Activated CD4-positive, alpha-beta T cell treated with anti-CD3 and anti-CD28 coated beads for 36 hours (primary cell): ENCODE measurements at places on chromosomes 1 and 21. TPM values are rescaled to one million over a fixed set of nuclear protein-coding genes. Genes with fewer than 3 reads are reported as not detected.

DNA sequence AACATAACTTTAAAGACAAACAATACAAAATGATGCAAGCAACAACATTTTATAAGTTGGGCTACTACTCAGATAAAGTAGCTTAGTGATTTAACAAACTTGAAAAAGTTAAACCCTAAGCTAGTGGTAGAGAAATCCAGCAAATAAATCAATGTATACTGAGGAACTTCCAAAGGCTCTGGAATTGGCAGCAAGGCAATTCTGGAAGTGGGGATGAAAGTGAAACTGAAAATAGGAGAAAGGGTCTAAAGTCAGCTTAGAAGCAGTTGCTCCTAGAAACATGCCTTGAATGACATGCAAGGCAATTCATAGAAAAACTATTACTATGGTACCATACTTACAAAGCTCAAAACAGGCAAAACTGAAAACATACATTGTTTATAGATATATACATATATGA is 90.0 kb upstream of the CAMK1G start:
- peaks cover 8% of the 10 kb centered on the region for H3K27me3 ChIP-seq
- H3K36me3 ChIP-seq: no peaks in the 10 kb centered on the region

DNA sequence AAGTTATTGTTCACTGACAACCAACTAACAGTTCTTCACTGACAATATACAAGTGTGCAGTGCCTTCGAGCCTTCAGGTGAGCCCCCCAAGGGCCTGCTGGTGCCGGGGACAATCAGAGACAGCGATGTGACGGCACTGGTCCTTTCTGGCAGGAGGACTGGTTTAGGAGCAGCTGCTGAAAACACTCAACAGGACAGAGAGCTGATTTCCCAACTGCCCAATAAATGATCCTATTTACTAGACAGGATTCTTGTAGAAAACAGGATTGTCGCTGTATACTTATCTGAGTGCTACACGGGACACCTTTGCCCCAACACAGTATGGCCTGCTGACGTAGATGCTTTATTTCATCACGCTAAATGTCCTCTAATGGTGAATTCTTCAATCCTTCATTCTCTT is 65.4 kb downstream of the TP53BP2 start:
- no peak for DNase-seq
- no peak overlapping the region for H3K27ac ChIP-seq
- no peaks in the 10 kb centered on the region for H3K27me3 ChIP-seq
- H3K4me3 ChIP-seq: no peak overlapping the region
- H3K4me1 ChIP-seq: peaks cover 21% of the 10 kb centered on the region
- peaks cover 45% of the 10 kb centered on the region for H3K36me3 ChIP-seq

DNA sequence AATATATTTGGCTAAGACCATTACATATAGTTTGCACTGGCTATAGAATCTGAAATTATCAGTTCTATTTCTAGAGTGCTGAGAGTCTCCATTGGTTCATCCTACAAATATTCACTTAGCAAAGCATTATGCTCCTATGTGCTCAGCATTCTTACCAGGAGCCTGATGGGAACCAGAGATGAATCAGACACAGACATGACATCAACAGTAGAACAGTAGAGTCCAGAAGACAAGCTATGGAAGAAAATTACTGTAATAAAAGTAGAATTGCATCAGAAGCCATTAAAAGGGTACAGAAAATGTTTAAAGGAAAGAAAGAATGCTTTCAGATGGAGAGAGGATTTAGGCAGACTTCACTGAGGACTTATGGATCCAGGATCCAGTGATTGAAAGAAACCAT is 271.7 kb upstream of the SNX7 start:
- H3K27ac ChIP-seq: no peak overlapping the region
- no peak for DNase-seq
- H3K36me3 ChIP-seq: no peaks in the 10 kb centered on the region
- no peak overlapping the region for H3K4me3 ChIP-seq
- H3K27me3 ChIP-seq: no peaks in the 10 kb centered on the region

DNA sequence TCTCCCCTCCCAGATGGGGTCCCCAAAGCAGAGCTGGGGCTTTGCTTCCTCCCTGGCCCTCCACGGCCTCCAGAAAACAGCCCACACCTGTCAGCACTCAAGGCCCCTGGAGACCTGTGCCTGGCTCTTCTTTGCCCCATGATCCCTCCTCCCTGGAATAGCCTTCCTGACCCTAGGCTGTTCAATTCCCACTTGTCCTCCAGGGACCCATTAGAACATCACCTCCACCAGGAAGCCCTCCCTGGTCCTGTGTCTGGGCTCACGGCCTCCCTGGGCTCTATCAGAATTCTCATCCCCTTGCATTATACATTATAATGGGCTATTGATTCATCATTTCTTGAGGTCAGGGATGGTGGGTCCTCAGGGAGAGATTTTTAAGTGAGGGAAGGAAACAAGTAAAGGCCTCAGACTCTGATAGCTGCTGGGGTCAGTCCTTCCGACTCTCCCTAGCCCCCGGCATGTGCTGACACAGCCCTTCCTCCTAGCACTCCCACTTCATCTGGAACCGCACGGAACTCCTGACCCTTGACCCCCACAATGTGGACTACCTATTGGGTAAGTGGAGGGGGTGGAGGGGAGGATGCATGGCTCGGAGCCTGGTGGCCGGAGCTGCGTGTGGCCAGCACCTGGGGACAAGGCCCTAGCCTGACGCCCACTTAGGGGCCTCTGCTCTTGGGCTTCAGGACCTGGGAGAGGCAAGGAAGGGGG is 60.8 kb downstream of the ALPL start:
- no peak overlapping the region for H3K27ac ChIP-seq
- H3K27me3 ChIP-seq: peaks cover 8% of the 10 kb centered on the region
- H3K4me1 ChIP-seq: no peaks in the 10 kb centered on the region
- DNase-seq: no peak

DNA sequence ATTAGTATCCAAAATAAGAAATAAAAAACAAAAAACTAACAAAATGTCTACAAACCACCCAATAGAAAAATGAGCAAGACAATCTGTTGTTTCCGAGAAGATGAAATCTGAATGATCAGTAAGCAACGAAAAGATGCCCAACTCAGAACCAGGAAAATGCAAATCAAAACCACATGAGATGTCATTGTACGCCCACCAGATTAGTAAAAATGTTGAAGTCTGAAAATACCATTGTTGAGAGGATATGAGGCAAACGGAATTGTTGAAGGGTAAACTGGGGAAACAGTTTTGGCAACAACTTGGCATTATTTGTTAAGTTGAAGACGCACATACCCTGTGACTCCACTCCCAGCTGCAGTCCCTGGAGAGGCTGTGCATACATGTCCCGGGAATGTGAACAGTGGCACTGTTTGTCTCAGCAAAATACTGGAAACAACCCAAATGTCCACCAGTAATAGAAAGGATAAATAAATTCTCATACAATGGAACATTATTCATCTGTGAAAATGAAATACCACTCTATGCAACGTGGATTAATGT is 10.6 kb downstream of the ZBTB17 start:
- no peaks in the 10 kb centered on the region for H3K27me3 ChIP-seq
- H3K27ac ChIP-seq: peak overlapping the region; percentile 98
- peaks cover 39% of the 10 kb centered on the region for H3K36me3 ChIP-seq
- H3K4me3 ChIP-seq: peak overlapping the region; percentile 54
- DNase-seq: peak; percentile 42
- peaks cover 87% of the 10 kb centered on the region for H3K4me1 ChIP-seq

- no peak overlapping the region for H3K4me3 ChIP-seq
- H3K27me3 ChIP-seq: peaks cover 9% of the 10 kb centered on the region
- H3K27ac ChIP-seq: no peak overlapping the region
- H3K36me3 ChIP-seq: no peaks in the 10 kb centered on the region
- peak; percentile 51 for DNase-seq
These were observed 425.7 kb upstream of the USP24 start for GRCh38 chr1:55640708-55641473.

DNA sequence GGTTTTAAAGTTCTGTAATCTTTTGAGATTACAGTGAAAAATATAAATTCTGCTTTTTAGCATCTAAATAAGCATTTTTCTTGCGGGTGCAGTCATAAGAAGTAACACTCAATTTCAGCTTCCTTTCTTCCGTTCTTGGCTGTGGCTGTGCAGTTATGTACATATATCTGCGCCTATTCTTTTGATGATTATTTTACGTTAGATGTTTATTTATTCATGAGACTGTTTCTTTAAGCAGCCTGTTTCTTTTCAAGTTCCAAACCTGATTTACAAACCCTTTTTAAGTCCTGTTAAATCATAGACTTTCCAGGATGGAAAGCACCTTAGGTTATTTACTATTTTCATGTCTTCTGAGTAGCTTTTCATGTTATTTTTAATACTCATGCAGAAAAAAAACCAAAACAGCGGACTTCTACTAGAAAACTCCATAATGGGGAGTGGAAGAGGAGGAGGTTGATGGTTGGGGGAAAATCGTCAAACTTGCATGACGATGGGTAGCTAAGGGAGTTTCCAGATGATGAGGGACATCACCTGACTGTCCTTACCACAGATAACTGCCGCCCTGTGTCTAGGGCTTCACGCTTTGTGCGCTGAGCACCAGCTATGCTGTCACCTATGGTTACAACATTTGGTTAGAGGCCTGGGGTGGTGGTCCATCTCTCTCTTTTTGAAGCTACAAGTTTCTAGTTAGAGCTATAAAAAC is 2.6 kb downstream of the PRDM2 start:
- H3K27me3 ChIP-seq: no peaks in the 10 kb centered on the region
- DNase-seq: peak; percentile 71
- H3K4me1 ChIP-seq: peaks cover 60% of the 10 kb centered on the region
- H3K27ac ChIP-seq: peak overlapping the region; percentile 89
- peaks cover 18% of the 10 kb centered on the region for H3K36me3 ChIP-seq

DNA sequence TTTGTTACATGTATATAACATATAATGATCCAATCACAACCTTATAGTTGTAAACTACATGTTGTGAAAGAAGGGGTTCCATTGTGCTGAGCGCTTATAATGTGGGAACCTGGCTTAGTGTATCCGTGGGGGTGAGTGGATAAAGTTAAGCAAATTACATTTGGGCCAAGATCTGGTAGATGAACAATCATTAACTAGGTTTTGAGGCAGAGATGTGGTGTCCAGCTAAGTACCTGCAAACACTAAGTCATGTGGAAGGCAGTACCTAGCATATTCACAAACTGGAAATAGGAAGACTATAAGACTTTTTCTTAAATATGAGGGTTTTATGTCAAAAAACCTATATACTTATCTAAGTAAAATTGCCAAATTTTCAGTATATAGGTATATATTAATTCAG is 167.2 kb upstream of the PDE4B start:
- H3K4me1 ChIP-seq: no peaks in the 10 kb centered on the region
- no peak overlapping the region for H3K27ac ChIP-seq
- no peaks in the 10 kb centered on the region for H3K36me3 ChIP-seq
- H3K27me3 ChIP-seq: no peaks in the 10 kb centered on the region
- DNase-seq: no peak

DNA sequence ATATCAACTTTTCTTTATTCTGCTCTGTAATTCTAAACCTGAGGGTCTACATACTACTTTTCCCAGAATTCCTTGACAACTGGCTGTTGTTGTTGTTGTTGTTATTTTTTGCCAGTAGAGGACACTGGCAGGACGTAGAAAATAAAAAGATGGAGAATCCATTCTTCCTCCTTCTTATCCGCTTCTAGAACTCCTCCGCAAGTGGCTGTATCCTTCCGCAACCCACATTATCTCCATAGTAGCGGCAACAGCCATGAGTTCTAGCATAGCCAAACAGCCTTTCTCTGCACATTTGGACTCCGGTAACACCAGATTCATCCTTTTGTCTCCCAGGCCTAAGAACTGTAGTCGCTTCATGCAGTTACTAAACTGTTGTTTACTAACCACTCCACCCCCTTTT is 91.1 kb upstream of the CACHD1 start:
- DNase-seq: no peak
- no peaks in the 10 kb centered on the region for H3K36me3 ChIP-seq
- no peak overlapping the region for H3K4me3 ChIP-seq
- H3K4me1 ChIP-seq: no peaks in the 10 kb centered on the region

DNA sequence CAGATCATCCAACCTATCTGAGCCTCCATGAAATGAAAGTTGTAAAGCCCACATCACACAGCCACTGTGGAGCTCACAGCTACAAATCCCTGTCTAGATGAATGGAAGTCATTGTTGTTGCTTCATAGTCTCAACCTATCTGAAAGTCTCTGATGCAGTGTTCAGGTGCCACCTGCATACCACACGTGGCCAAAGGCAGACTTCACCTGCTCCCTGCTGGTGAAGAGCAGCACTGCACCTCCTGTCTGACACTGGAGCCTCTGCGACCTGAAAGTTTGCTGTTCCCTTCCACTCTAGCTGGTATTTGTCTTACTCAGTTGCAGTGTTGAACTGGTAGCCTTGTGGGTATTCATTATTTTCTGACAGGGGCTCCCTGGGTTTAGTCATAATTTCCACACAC is 18.4 kb downstream of the LORICRIN start:
- no peaks in the 10 kb centered on the region for H3K4me1 ChIP-seq
- no peaks in the 10 kb centered on the region for H3K36me3 ChIP-seq
- peak; percentile 80 for DNase-seq
- no peak overlapping the region for H3K4me3 ChIP-seq

DNA sequence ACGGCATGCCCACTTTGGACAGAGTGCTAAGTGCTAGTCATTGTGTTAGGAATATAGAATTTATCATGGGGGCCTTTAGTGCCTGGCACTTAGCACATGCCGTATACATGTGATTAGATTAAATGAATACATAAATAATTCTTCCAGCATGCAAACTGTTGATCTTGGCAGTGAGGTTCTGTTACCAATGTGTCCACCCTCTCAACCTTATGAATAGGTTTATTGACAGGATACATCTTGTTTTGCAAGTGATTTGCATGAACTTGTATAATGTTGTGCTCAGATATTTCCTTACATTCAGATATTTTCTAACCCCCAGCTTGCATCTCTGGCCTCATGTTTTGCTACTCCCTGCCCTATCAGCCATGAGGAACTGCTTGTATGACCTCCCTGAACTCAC is 60.3 kb upstream of the ZNF648 start:
- DNase-seq: no peak
- no peaks in the 10 kb centered on the region for H3K4me1 ChIP-seq
- no peak overlapping the region for H3K27ac ChIP-seq
- H3K27me3 ChIP-seq: peaks cover 5% of the 10 kb centered on the region
- H3K36me3 ChIP-seq: no peaks in the 10 kb centered on the region

CFAP141 gene
- not detected for total RNA-seq

FCGR3A gene
- not detected for total RNA-seq

PRKAA2 gene
- total RNA-seq: not detected

NBL1 gene
- 10.7 TPM for total RNA-seq

NTMT2 gene
- not detected for total RNA-seq

FMO5 gene
- total RNA-seq: 0.53 TPM

ADGRL4 gene
- total RNA-seq: not detected

OPTC gene
- total RNA-seq: not detected
